SK-MEL-5 (cell line): ENCODE measurements at places on chromosomes 4 and X.

DNA sequence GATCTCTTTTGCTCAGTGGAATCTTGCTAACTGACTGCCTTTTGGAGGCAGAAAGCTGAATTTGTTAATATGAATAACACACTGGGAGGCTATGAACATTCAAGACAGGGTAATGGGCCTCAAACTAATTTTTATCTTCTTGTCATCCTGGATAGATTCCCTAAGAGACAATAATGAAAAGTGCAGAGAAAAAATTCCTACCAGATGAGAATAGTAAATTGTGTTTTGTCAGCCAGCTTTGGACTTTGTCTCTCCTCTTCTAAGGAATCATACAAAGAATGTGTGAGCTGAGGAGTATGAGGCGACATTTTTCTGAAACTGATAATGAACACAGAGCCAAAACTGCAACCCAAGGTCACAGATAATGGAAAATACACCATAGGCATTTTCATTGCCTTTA lies 649.3 kb downstream of the IQCM start:
- no peak for DNase-seq

DNA sequence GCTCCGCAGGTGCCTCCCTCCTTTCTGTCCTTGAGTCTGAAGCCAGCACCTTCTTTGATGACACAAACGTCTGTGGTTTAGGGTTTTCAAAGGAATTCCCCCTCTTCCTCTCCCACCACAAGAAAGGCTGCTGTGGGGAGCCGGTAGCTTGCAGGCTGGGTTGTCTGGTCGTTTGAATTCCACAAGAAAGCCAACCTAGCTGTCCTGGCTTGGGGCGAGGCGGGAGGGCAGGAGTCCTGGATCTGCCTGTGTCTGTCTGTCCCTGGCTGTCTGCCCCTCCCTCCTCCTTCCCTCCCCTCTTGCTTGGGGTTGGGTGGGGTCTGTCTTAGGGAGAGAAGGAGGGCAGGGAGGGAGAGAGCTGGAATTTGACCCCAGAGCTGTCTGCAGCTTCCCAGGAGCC lies 56.3 kb downstream of the SHROOM2 start:
- no peak for DNase-seq

DNA sequence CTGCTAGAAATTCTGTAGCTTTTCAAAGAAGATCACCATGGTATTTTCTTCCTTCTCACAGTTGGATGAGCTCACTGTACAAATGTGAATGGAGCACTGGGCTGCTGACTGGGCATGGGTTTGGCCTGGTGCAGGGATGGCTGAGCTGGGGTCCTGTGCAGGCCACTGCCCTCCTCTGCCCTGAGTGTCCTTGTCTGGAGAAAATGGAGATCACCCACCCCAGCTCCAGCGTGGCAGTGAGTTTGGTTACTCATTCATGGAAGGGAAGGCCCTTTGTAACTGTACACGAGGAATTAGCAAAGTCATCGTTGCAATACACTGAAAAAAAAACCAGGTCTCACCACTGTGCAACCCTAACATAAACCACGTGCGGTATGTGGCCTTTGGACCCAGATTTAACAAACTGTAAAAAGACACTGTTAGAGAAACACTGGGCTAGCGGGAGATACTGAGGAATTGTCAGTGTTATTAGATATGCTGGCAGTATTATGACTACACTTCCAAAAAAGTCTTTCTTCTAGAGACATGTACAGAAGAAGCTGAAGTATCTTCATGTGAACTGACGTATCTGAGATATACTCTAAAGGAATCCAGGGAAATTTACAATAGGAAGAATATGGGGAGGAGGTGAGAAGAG lies 16.1 kb upstream of the TBC1D14 start:
- DNase-seq = no peak

DNA sequence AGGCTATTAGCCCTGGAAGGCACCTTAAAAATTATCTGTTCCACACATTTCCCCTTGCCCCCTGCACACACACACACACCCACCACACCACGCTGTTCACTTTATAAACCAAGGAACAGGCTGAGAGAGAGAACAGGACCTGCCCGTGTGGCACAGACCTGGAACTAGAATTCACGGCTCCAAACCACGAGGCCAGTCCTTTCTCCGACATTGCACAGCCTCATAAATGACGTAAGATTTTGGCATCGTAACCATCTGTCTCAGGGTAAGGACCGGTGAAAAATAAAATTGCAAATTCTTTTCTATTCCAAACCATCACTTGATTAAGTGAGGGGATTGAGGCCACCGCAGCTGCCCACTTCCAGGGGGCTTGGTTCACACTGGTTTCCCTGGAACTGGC lies 330.3 kb downstream of the BCOR start:
- no peak for DNase-seq

DNA sequence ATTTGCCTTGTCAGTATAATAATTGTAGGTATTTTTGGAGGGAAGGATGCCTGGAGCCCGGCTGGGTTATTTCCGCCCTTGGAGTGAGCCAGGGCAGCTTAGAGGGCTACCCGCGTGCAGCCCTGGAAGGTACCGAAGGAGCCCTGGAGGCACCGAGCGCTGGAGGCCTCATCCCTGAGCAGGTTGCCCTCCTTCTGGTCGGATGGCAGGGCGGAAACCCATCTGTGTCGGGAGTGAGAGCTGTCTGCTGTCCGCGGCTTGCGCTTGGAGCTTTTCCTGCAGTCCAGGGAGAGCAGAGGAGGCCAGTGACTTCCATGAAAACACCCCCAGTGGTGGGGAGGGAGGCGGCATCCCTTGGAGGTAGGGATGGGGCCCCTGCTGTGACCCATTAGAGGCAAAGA lies 122.1 kb downstream of the TBL1X start:
- DNase-seq = no peak

DNA sequence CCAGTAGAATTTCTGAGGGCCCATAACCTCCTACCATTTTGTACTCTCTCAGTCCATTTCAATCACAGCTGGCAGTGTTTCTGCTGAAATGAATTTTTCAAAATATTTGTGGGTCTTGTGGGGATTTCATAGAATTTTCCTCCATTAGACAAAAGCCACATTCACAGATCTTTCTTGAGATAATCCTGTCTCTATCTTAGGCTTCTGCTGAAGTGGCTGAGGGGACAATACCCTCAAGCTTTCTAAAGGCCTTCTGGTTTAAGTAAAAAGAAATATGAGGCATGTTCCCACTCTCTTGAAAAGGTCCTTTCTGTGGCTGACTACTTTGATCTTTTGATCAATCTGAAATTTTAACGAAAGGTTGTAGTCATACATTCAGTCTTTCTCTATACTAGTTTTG lies 1930.0 kb upstream of the AGA start:
- peak; percentile 72 for DNase-seq

DNA sequence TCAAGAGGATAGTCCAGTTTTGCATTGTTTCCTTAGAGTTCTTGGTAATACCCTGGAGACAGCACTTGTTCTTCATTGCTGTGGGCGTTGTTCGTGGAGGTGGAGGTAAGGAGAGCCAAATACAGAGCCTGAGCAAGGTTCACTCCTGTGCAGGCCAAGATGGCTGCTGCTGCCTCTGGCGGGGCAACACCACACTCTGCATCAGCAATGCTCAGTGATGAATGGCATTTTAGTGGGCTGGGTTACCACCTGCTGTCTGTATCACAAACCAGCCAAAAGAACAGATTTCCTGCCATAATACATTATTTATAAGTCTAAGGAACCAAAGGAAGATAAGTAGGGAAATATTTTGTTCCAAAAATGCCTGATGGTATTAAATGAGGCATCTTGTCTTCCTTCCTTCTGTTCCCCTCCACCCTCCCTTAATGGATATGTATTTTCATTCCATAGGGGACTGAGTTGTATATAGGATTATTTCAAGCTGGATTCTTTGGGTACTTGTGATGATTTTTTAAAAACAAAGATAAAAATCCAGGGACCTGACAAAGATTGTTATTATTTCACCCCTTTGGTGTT lies 61.6 kb upstream of the LIMCH1 start:
- DNase-seq = no peak
